ENCODE measurements at places on chromosomes 2 and 18.

- DNase-seq = no peak
Observed at GRCh38 chr2:75540994-75541393, 19.7 kb downstream of the EVA1A start.

DNA sequence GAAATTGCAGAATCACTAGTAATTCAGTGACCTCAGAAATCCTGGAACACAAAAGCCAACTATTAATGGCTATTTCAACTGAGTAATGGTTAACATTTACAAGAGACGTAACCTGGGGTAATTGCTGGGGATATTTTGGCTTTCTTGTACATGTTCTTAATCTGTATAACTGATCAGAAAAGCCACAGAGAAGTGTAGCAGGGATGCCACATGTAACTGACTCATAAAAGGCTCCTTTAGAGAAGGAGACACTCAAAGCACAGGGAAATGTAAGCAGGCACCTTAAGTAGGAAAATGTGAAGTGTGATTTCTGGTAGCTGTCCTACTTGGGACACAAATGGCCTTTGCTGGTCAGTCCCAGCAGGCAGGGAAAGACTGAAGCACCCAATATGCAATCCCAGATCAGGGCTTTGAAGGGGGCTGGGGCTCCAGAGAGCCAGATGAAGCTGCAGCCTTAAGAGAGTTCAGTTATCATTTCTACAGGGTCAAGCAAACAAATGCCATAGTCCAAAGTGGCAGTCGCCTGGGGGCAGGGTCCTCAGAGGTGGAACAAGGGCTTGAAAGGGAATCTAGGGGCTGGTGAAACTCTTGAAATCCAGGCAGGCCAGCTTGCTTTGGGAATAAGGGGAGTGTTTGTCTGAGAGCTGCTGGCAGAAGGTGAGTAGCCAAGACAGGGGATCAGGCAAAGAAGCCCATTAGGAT is 7.2 kb upstream of the SPOPL start:
- DNase-seq = no peak

GRCh38 chr2:176161825-176162626 is 4.9 kb downstream of the HOXD3 start:
- no peak for DNase-seq

DNA sequence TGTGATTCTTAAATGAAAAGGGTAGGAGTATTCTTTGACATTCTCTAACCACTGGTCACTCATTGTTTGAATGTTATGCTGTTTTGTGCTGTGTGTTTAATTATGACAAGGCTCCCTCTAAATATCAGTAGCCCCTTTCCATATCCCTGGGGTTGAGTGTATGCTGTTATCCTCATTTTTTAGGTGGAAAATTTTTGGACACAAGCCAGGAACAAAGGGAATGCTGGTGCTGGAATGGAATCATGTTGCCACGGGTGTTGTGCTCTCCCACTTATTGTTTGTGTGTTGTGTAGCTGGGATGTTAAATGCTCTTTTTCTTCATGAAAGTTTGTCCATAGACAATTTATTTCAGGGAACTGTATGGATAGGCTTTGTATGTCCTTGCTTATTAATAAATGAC is 43.3 kb downstream of the ZNF532 start:
- DNase-seq = no peak

DNA sequence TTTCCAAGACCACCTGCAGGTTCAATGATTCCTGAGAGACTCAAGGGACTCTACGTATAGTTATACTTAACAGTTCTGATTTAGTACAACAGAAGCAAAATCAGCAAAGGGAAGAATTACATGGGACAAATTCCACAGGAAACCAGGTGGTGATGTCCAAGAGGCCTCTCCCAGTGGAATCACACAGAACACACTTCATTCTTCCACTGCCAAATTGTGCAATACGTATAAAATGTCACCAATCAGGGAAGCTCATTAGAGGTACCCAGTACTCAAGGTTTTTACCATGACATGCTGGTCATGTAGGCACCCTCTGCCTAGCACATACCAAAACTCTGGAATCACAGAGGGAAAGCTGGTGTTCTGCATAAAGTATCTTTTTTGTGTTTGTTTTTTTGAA is 22.4 kb downstream of the CAPG start:
- no peak for DNase-seq

DNA sequence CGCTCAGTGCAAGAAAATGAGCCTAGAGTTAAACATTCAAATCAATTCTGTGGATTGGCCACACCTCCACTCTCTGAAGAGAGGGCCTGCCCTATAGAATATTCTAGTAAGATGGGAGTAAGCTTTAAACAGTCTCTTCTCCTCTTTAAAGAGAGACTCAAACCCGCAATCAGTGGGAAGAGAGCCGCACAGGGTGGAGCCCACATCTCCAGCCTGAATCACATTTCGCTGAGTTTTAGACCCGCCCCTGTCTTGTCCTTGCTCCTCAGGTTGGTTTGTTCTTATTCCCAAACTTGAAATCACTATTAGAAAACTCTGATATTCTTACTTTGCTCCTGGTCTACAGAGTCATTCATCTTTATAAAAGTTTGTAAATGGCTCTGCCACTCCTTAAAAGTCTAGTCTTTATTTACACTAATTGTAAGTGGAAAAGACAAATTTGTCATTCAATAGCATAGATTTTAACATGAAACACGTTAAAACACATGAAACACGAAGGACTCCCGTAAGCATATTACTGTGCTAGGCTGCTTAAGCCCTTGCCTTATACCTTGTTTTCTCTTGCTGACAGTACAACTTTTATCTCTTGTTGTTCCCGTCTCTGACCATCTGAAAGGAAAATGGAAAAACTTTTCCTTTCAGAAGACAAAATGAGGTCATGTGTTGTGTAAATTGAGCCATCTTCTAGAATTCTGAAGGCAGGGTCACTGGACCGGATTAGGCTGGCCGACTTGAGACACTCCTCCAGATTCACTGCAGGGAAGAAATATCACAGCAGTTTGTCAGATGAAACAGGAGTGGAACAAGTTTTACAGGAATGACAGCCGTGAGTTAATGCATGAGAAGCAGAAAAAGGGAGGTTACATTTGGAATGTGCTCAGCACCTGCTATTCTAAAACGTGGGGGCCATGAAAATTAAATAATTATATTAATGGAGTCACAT is 5.6 kb downstream of the DSC1 start:
- no peak for DNase-seq

DNA sequence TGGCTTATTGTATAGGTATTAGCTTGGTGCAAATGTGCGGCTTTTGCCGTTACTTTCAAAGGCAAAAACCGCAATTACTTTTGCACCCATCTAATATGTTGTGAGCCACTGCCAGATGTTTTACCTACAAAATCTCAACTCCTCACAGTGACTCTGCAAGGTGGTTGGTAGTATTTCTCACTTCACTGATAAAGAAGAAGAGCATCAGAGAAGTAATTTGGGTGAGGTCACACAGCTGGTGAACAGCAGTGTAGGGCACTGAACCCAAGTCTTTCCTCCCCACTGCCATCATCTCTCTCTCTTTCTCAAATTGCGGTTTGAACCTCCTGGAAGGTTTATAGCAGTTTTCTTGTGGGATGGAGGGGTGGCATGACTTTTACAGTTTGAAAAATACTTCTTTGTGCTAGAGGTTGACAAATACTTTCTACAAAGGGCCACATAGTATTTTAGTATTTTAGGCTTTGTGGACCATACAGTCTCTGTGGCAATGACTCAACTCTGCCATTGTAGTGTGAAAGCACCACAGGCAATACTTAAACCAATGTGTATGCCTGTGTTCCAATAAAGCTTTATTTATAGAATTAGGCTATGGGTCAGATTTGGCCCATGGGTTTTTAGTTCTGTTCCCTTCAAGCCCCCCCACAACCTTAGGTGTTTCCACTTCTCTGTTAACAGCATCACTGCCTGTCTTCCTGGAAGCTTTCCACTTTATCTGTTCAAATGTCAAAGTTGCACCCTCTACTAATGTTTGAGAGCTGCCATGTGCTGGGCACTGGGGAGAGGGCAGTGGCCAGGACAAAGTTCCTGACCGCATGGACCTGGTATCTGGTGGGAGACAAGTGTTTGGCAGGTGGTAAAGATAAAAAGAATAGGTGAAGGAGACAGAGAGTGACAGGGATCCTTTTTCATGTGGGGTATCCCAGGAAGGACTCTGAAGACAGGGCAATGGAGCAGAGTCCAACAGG is 30.1 kb downstream of the FHOD3 start:
- no peak for DNase-seq

GRCh38 chr2:64651590-64651989 is 2.1 kb downstream of the SERTAD2 start:
- DNase-seq = no peak

- DNase-seq = no peak
Observed at GRCh38 chr18:60232541-60232940, 140.0 kb downstream of the MC4R start.

- DNase-seq = no peak
Observed at GRCh38 chr2:113157118-113157896, 16.5 kb upstream of the PSD4 start.

- no peak for DNase-seq
Observed at GRCh38 chr2:117858892-117859531, 44.5 kb downstream of the DDX18 start.

- no peak for DNase-seq
Observed at GRCh38 chr2:123908522-123908921, 116.6 kb upstream of the CNTNAP5 start.

- no peak for DNase-seq
Observed at GRCh38 chr2:150939087-150939486, 322.6 kb downstream of the RBM43 start.

- DNase-seq = no peak
Observed at GRCh38 chr2:126244937-126245336, 411.0 kb upstream of the GYPC start.

- no peak for DNase-seq
Observed at GRCh38 chr2:177235855-177236437, 23.4 kb downstream of the HNRNPA3 start.

DNA sequence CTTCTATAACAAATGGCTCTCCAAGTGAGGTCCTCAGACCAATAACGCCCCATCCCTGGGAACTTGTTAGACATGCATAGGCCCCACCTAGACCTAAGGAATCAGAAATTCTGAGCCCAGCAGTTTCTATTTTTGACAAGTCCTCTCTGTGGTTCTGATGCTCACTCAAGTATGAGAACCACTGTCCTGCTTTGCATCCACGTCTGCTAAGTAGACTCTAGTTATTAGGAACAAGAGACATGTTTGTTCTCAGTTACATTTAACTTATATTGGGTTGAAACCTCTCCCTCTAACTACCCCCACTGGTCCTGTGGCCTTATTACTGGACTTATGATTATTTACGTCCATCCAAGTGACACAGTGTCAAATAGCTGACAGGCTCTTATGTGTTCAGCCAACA is 70.3 kb downstream of the TMEM17 start:
- DNase-seq = no peak

GRCh38 chr18:76633588-76634269 is 138.7 kb upstream of the ZNF516 start:
- DNase-seq = no peak

GRCh38 chr2:169221745-169222369 is 140.5 kb downstream of the LRP2 start:
- no peak for DNase-seq

GRCh38 chr2:217791551-217791950 is 211.2 kb downstream of the TNS1 start:
- DNase-seq = no peak

Data from stimulated activated CD4-positive, alpha-beta T cell treated with anti-CD3 and anti-CD28 coated beads, Interleukin-2, amount 100 ng/mL, for 4 hours (primary cell).